ENCODE measurements at places on chromosomes 2 and 18. TPM values are rescaled to one million over a fixed set of nuclear protein-coding genes. Genes with fewer than 3 reads are reported as not detected.
A peak's percentile ranks its signal among the peaks of the same experiment; 100 is the strongest.

Gene SCN3A
- total RNA-seq = 0.44 TPM

Gene UGT1A6
- total RNA-seq = not detected

Gene CPO
- total RNA-seq = not detected

Gene TUBB8B
- not detected for total RNA-seq

Gene SAP130
- total RNA-seq = 10.3 TPM

Gene KHK
- total RNA-seq = 5.1 TPM

Gene ASNSD1
- 15.2 TPM for total RNA-seq

Gene FOXI3
- total RNA-seq = not detected

- no peak for DNase-seq
Measured at GRCh38 chr2:199663157-199663556, 187.8 kb downstream of the FTCDNL1 start.

DNA sequence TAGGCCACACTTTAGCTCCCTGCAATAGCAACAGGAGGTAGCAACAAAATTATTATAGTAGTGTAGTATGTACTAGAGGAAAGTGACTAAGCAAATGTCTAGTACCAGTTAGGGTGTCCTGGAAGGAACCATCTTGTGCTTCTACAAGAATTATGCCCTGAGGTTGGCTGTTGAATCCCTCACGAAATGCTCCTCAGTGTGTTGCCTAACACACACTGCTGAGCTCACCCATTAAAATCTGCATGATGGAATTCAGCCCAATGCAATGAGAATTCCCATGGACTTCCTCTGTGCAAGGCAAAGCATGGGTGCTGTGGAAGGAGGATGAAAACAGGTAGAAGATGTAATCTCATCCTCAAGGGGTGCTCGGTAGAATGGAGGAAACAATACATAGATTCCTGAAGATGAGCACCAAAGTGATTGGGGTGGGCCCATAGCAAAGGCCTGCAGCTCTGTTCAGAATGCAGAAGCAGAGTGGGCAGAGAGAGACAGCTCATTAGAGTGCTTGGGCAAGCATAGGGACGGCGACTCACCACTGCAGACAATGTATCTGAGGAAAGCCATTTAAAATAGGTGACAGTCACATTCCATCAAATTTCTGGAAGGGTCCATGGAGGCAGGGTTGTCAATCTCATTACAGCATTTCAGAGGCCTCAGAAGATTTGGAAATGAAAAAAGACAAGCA lies 1.2 kb upstream of the UGT1A7 start:
- DNase-seq = no peak

- no peak for DNase-seq
Measured at GRCh38 chr2:117703858-117704257, 110.6 kb upstream of the DDX18 start.

DNA sequence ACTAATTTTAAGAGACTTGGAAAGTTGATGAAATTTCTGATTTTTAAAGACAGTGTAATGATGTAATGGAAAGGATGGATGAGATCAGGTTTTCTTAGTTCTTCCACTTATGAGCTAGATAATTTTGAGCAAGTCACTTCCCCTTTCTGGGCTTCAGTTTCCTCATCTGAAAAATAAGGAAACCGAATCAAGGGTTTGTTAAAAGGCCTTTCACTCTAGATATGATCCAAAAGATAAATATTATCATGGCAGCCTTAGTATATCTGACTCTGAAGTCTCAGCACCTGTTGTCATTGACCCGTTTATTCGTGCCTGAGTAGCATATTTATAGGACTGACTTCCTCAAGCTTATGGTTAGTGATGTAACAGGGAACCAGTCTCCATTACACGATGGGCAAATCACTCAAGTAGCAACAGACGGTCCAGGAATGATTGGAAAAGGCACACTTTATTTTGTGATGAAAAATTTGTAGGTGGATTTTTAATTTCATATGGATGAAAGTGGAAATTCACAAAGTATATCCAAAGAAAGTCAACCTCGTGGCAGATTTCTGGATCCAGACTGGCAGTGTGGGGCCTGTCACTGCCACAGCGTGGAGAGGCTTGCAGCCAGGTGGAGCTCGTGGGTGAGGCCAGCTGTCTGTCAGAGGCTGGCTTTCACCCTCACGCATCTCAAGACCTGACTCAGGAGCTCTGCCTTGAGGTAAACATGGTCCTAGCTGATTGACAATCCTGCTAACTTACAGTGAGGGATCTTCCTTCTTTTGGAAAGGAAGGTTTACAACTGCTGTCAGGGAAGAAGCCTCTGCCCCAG lies 137.9 kb upstream of the CXCR4 start:
- no peak for DNase-seq

GRCh38 chr2:167191588-167191987 lies 303.3 kb downstream of the XIRP2 start:
- no peak for DNase-seq

DNA sequence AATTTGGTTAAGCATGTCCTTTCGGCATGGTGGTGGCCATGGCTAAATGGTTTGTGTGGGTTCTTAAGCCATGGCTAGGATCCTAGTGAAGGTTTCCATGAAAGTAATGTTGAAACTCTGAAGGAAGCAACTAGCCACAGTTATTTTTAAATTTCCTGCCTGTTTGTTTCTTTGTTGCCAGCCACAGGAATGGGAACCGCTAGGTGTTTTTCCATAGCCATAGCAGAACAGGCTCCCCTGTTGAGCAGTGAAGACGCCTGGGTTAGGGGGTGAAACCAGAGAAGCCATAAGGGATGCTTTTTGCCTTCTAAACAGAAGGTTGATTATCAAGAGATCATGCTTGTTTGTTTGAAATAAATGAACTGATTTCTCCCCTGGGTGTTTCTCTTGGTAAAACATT lies 60.1 kb upstream of the CHMP1B start:
- no peak for DNase-seq

DNA sequence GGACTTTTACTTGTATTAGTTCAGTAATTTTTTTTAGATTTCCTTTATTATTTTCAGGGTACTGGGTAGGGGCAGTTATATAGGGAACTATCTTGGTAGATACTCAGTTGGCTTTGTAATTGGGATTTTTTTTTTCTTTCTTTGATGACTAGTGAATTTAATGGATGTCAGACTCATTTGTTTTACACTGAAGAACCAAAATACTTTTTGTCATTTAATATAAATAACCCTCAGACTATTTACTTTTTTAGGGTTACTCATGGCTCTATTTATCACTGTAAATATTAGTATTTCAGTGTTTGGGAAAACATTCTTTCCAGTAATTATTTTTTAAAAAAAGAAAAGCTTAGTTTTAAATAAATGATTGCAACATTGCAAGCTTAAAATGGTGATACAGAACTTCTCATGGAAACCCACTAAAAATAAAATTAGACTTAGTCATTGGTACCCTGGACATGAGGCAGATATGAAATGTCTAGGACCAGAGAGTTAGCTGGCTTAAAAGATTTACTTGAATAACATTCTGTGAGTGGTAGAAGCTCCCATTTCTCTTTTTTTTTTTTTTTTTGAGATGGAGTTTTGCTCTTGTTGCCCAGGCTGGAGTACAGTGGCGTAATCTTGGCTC lies 74.4 kb upstream of the CYP20A1 start:
- DNase-seq = no peak

DNA sequence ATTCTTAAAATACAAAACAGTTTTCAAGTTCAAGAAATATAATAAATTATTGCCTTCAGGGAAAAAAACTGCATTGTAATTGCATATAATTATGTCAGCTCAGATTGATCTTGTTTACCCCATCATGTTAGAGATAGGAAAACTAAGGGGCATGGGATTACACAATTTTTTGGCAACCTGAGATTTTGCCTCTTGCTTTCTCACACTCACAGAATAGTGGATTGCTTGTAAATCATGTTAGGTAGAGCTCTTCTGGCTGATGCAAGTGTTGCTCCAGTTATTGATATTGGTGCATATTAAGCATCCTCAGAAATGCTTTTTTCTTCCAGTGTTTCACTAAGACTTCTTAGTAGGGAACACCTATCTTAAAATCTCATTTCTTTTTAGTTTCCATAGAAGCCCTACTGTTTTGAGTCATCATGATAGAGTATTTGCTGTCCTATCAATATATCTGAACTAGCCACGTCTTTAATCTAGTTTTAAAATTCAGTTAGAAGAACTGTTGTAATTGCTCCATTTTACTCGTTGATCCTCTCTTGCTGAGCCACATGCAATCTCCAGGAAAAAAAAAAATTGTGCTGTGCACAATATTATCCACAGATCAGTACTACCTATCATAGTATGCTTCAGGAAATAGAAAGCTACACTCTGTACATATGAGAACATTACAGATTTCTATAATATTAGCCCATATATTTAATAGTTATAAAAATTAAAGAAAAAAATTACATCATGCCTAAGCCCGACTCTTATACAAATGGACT lies 393.1 kb downstream of the LRP1B start:
- DNase-seq = no peak

- DNase-seq = no peak
Measured at GRCh38 chr2:46702537-46702936, 213.1 kb downstream of the MCFD2 start.

- DNase-seq = no peak
Measured at GRCh38 chr2:195343540-195343939, 313.5 kb upstream of the SLC39A10 start.

DNA sequence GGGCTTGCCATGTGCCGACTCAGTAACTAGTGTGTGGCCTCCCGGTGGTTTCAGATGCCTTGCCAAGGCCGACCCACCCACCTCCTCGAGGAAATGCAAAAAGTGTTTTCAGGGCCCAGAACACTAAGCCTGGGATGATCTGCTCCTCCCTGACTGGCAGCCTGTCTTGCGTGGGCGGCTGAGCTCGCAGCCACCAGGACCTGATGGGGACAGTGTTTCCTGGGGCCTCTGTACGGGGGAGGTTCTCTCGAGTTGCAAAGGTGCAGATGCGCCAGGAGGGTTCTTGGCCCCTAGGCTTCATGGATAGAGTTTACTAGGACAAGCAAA lies 85.2 kb downstream of the GLI2 start:
- DNase-seq = no peak

GRCh38 chr2:239544143-239544917 lies 143.5 kb upstream of the HDAC4 start:
- no peak for DNase-seq

DNA sequence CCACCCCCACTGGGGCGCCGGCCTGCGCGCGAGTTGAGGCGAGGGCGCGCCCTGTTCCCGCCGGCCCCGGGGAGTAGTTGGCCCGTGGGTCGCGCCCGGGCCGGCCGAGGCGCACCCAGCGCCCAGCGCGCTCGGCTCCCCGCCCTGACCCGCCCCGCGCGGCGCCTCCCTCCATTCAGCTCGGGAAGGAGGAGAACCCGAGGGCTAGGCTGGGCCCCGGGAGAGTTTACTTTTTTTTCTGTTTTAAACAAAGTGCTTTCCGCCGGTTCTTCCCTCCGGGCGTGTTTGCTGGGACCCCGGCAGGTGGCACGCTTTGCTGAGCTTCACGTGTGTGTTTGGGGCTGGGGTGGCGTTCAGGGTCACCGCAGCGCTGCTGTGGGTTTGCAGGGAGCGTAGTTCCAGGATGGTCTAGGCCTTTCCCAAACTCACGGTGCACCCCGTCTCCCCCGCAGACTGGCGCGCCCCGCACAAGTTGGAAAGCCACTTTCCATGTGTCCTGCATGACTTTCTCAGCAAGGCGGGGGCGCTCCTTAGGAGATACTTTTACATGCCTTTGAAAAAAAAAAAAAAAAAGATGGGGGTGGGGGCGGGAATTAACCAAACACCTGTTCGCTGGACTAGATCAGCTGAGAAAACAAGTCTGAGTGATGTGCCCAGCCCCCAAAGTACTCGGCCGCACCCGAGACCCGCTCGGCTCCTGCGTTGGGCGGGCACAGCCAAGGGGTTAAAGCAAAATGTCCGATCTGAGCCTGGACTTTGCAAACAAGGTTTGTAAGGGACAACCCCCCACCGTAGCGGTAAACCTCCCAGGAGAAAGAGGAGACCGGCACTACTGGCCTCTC lies 825 bp downstream of the ITGA6 start:
- peak; percentile 83 for DNase-seq

- no peak for DNase-seq
Measured at GRCh38 chr18:48947560-48947959, 3.2 kb downstream of the SMAD7 start.

DNA sequence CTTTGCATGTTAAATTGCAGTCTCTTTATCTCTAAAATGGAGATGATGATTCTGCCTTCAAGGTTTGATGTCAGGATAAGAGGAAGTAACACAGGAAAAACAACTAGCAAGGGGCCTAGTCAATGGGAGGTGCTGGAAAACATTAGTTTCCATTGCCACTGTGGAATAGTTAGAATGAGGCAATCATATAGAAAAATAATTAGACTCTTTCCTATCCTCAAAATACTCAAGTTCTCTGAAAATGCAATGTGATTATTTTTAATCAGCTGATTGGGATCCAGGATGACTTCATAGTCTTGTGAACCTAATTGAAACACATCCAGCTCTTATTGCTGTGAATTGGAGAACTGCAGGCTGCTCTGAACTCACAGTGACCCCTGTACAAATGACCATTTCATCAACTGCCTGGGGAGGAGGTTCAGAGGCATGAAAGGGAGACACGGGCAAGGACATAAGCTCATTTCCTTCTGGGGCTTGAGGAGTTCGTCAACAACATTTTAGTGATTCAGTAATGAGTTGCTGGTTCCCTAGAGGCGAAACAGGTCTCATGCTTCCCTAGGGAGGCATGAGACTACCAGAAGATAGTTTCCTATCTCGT lies 422.5 kb downstream of the LPIN1 start:
- no peak for DNase-seq

DNA sequence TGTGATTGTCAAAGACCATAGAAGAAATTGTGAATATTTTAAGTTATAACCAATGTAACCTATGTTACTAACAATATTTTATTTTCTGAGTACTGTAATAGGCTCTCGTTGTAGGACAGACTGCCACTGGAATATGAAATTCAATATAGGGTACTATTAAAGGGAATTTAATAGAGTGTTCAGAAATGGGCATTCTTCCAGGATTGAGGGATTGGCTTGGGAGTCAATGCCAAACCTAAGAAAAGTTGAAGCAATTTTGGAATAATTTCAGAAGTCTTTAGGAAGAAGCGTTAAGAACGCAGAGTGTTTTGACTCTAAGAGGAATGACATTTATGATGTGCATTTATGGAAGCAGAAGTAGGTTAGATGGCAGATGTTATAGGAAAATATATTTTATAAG lies 79.0 kb downstream of the ACVR2A start:
- no peak for DNase-seq

GRCh38 chr2:122523143-122523542 lies 767.7 kb downstream of the TSN start:
- DNase-seq = no peak

DNA sequence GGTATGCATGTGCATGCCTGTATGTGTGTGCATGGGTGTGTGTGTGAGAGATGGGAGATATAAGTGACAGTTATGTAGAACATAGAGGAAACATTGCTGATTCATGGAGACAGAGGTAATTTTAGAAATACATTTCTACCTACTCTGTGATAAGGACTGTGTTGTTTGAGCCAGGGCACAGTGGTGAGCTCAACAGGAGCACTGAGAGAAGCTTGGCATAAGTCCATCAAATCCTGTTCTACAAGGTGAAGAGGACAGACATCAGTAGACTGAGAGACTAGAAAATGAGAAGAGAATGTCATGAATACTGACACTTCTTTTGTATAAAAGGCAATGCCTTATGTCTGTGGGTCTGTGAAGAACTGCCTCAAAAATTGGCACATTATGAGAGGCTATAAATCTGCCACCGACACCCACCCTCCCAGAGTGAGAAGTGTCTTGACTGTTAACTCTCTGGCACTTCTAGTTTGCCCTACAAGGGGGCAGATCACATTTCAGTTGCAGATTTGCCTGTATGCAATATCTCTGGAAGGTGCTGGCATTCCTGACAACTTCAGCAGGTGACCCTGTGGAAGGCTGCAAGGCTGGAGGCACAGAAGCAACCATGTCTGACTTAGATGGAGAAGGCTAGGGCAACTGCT lies 962.3 kb upstream of the NRXN1 start:
- DNase-seq = no peak
